ENCODE measurements at places on chromosomes 4 and X.

GRCh38 chrX:134713618-134714107, 55.4 kb upstream of the PLAC1 start:
- peak; percentile 41 for DNase-seq

- no peak for DNase-seq
Measured at GRCh38 chr4:109011241-109012026, 248.6 kb upstream of the ETNPPL start.

DNA sequence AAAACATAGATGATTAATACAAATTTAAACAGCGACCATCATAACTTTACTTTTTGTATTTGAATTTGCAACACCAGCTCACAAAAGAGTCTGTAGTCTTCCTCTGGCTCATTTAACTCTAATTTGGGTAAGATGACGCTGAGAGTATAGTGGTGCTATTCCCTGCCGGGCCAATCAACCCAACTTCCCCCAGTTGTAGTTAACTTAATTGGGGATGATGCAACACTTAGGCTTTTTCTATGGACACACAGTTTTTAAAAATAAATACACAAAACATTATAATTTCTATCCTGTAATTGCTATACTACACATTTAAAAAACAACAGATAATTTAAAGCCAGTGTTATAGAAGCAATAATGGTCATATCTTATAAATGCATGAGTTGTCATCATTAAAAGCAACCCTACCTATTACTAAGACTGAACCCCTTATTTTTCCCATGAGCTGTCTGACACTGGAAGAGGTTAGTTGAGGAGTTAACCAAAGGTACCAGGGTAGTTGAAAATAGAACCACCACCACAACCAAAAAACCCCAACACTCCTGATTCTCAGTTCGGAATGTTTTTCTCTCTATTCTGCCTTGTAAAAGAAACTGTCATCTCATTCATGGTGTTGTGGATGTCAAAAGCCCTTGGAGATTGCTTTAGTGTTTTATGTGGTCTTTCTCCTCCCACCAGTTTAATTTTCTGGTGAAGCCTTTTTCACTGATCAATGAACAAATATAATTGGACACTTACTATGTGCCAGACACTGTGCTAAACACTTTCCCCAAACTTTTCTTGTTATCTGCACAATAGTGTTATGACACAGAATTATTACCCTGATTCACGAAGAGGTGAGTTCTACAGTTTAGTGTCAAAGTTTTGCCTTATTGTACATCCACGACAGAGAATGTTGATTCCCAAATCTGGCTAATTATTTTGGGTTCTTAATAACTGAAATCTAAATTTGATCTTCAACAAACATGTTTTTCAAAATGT, 61.5 kb upstream of the RAPGEF2 start:
- no peak for DNase-seq

DNA sequence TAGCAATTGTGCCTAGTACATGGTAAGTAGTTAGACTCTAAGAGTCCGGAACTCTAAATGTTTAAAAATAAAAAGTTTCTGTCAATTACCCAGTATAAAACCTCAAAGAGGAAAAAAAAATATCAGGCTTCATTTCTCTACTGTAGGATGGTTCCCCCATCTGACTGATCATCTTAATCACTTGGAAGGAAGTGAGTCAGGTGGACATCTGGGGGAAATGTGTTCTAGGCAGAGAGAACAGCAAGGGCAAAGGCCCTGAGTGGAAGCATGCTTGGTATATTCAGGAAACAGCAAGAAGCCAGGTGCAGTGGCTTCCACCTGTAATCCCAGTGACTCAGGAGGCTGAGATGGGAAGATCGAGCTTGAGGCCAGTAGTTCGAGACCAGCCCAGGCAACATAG, 2.9 kb upstream of the EIF1AX start:
- DNase-seq, result no peak

DNA sequence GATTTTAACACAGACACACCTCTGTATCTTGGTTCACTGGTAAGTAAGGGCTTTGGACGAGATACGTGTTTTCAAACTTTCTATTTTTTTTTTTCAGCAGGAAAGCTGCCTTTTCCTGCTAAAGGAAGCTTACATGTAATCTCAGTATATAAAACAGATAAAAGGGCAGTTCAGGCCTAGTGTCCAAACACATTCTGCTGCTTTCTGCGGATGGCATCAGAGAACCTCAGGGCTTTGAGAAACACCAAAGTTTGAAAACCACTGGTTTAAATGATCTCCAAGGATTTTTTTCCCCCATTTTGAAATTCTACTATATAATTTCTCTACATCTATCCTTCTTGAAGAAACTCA, 76.0 kb downstream of the ZAR1 start:
- no peak for DNase-seq

DNA sequence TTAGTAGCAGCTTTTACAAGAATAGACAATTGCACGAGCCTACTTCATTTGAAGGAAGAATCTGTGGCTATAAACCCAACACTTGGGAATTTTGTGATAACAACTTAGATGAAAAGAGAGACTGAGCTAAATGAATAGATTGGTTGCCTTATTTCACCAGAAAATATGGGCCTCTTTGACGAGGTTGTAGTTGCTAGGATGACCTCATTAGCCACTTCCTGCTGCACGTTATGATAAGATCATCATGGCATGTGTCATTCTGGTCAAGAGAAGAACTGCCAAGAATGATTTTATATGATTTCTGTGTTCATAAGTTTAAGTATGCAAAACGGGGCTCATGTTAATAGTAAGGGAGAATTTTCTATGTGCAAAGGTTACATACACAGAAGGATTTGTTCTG, 321.9 kb upstream of the GIMD1 start:
- no peak for DNase-seq

GRCh38 chr4:108169664-108170063, 932 bp upstream of the LEF1 start:
- no peak for DNase-seq

- no peak for DNase-seq
Measured at GRCh38 chr4:164977243-164978164, at the start of gene TRIM61. Gene TRIM61 (minus strand): TSS chr4:164977657. CDS start chr4:164970002, 7,655 bp downstream.

- no peak for DNase-seq
Measured at GRCh38 chrX:133983256-133983973, 2.0 kb downstream of the GPC3 start.

- DNase-seq, result no peak
Measured at GRCh38 chrX:15672881-15673280, 8.3 kb upstream of the CLTRN start.

- no peak for DNase-seq
Measured at GRCh38 chr4:144374065-144374464, 233.5 kb upstream of the GYPA start.

DNA sequence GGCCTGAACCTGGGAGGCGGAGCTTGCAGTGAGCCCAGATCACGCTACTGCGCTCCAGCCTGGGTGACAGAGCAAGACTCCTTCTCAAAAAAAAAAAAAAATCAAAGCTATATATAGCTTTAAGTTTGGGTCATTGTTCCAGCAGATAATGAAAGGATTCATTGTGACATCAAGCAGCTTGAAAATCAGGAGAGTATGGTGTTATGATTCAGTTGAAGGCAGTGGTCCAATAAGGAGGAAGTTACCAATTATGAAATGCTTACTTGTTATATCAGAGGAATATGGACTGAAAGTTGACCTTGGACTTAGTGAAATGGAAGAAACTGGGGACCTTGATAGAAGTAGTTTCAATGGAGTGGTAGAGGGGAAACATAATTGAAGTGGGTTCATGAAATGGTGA, 140.4 kb upstream of the MAD2L1 start:
- no peak for DNase-seq

GRCh38 chr4:4572821-4573220, 31.0 kb upstream of the STX18 start:
- no peak for DNase-seq

- DNase-seq, result peak; percentile 39
Measured at GRCh38 chrX:1392376-1393068, 609 bp upstream of the SLC25A6 start.

GRCh38 chrX:15224747-15225146, 45.1 kb downstream of the ASB9 start:
- DNase-seq, result no peak

- no peak for DNase-seq
Measured at GRCh38 chrX:1598876-1599790, 7.7 kb downstream of the AKAP17A start.

GRCh38 chr4:6200922-6201362, 593 bp upstream of the JAKMIP1 start:
- DNase-seq, result no peak

GRCh38 chr4:113524096-113524495, 237.4 kb downstream of the CAMK2D start:
- no peak for DNase-seq

DNA sequence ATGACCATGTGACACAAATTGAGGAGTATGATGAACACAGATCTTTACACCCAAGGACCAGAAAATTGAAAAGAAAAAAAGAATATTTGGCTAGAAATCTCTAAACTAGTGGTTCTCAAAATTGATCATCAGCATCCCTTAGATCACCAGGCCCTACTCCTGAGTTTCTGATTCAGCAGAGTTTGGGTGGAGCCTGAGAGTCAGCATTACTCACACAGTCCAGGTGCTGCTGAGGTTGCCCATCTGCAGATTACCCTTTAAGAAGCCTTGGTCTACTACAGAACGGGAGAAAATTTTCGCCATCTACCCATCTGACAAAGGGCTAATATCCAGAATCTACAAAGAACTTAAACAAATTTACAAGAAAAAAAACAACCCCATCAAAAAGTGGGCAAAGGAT, 182.8 kb downstream of the MOSPD2 start:
- no peak for DNase-seq

- no peak for DNase-seq
Measured at GRCh38 chr4:15202481-15202880, 200.2 kb downstream of the CPEB2 start.

GRCh38 chr4:152351080-152351479, 184.8 kb downstream of the FBXW7 start:
- no peak for DNase-seq

- DNase-seq, result no peak
Measured at GRCh38 chr4:22635692-22636091, 57.0 kb upstream of the GBA3 start.

DNA sequence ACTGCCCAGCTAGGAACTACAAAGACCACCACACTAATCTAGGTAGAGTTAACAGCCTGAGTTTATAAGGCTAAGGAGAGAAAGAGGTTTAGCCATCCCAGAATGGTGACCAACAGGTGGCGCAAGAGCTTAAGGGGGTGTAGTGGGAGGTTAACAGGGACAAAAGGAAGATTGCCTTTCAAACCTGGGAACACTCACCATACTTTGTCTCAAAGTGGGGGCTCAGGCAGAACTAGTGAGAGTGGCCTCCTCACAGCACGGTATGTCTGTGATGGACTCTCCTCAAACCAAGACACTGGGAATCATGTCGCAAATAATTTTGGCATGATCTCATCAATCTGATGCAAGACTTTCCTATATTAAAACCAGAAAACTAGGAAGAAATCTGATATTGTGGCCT, 23.4 kb downstream of the CCNI start:
- DNase-seq, result peak; percentile 35

- DNase-seq, result no peak
Measured at GRCh38 chrX:17792826-17793225, 55.5 kb downstream of the SCML1 start.

DNA sequence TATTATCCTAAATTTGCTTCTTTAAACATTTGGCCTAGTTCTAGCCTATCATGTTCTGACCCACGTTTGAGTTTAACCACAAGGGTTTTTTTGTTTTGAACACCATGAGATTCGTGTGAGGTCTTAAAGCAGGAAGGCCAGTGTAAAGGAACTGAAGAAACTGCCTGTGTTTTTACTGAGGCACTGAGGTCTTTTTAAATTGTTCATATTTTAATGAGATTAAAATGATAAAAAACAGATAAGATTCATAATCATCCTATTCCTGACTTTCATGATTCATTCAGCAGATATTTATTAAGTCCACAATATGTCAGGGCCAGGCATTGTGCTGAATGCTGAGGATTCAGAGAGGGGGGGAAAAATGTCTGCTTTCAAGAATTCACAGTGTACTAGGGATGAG, 3.2 kb downstream of the RPS6KA3 start:
- DNase-seq, result no peak

DNA sequence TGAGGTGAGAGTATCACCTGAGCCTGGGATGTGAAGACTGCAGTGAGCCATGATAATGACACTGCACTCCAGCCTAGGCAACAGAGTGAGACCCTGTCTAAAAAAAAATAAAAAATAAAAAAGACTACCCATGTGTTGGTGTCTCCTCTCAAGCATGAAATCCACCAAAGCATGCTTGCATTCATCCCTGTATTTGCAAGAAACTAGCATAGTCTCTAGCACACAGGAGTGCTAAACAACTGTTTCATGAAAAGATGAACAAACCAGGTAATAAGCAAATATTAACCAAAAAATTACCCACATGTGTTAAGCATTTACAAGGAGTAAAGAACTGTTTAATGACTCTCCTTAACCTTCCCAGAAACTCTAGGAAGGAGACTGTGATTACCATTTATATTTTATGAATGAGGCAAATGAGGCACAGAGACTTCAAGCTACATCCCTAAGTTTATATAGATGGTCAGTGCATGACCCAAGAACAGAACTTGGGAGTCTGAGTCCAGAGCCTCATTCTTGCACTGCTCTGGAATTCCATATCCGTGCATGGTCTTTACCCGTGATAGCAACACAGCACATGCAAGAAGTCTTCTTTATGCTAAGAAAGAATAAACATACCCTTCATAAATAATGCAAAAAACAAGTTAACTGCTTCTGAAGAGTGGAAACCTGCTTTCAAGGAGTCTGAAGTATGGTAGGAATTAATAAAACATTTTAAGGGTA, 186.1 kb upstream of the STS start:
- DNase-seq, result no peak

GRCh38 chrX:37712458-37712857, 26.9 kb downstream of the XK start:
- no peak for DNase-seq

DNA sequence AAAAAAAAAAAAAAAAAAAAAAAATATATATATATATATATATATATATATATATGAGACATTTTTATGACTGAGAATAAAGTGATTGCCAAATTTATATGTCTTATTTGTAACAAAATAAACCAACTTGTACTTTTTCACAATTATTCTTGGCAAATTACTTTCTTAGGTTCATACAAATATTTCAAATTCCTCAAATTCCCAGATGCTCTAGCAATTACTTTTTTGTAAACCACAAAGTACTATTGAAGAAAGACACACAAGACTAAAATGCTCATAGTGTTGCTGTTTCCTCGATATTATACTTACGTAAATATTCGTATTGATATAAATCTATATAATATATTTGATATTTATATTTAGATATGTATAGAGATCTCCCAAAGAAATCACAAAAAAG, 390.0 kb downstream of the FAT4 start:
- no peak for DNase-seq

- no peak for DNase-seq
Measured at GRCh38 chrX:18692541-18692940, 14.9 kb upstream of the PPEF1 start.

DNA sequence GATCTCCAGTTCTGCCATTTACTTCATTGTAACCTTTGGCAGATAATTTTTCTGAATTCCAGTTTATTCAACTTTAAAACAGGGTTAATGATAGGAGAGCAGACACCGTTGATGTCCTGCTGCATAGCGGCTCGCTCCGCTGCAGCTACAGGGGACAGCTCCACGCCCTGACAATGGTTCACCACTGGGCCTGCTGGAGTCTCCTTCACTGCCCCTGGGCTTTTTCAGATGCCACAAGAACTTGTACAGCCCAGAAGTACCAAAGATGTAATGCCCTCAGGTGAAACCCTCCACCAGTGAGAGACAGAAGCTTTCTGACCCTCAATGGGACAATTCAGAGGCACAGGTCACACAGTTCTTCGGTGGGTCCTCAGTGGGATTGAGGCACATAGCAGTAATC, 22.7 kb upstream of the SEPTIN11 start:
- no peak for DNase-seq

GRCh38 chr4:88989990-88990389, 67.0 kb downstream of the FAM13A start:
- no peak for DNase-seq

All from SK-N-DZ (cell line).